Neural progenitor cell (in vitro differentiated cells): ENCODE measurements at places on chromosomes 5 and 9. TPM values are rescaled to one million over a fixed set of nuclear protein-coding genes. Genes with fewer than 3 reads are reported as not detected.
A peak's percentile ranks its signal among the peaks of the same experiment; 100 is the strongest.

DNA sequence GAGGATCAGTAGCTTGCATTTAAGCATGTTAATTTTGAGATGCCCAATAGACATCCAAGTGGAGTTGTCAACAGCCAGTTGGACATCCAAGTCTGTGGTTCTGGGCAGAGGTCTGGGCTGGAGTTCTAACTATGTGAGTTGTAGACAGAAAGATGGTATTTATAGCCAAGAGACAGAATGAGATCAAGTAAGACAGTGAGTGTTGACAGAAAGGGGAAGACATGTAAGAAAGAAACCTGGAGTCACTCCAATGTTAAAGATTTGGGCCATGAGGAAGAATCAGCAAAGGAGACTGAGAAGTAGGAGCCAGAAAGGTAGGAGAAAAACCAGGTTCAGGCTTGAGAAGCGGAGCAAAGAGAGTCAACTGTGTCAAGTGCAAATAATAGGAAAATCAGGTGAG, 95.5 kb upstream of the PUM3 start:
- DNase-seq: no peak

DNA sequence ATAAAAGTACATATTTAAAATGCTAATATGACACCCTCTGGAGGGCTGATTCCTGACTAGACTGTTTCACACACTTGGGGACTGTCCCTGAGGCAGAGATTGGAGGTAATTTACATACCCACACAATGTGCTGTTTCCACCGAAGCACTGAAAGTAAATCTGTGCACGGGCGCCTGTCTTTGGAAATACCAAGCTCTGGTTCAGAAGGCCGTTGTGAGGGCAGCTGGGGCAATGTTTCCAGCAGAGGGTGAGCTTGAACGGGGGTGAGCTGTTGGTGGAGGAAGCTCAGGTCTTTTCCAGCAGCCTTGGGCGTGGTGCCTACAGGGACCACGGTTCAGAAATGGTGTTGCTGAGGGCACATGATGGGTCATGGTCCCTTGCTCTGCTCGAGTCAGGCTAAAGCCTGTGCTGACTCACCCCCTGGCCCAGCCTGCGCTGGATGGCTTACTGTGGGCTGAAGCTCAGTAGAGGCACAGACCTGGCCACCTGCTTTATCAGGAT, 25.8 kb upstream of the HMCN2 start:
- DNase-seq: no peak

DNA sequence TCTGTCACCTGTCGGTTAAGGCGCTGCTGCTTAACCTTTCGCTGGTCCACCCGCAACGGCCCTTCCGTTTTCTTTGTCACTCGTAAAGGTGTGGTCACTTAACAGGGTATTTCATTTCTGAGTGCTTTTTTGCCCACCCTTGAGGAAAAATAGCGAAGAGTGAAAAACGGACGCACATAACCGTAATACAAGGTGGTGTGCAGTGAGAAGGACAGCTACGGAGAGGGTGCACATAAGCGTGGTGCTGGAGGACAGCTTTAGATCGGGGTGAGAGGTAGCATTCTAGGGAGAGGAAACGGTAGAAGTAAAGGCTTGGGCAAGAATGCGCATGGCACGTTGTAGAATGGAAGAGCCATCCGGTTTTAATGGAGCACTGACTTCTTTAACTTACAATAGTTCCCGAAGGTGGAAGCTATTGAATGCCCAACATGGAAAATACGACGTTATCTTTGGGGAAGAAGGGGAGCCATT, 761 bp downstream of the CCT5 start:
- peak; percentile 31 for DNase-seq

DNA sequence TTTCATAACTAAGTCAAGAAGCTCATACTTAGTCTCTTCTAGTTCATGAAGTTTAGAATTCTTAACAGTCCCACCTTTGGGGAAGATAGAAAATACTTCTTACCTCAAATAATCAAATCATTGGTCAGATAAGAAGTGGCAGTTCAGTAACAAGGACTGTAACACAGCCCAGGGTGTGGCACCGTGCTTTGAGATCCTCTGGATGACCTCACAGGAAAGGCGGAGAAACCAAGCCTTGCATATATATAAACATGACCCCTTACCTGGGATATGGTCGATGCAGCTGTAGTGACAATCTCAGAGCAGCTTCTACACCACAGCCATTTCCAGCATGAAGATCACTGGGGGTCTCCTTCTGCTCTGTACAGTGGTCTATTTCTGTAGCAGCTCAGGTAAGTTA, at the start of gene SPINK7:
Gene SPINK7 (plus strand): TSS at position 271 of the 400 bp plus-strand sequence. CDS start 61 bp downstream, at position 332.
- DNase-seq: no peak

GRCh38 chr9:119273984-119274665, 95.1 kb downstream of the BRINP1 start:
- DNase-seq: no peak

Gene RAB14
- 23.8 and 35.9 TPM in 2 replicates for total RNA-seq
